Spleen (tissue), 13 donors: ENCODE measurements at places on chromosomes 12 and 14. TPM values are rescaled to one million over a fixed set of nuclear protein-coding genes. Genes with fewer than 3 reads are reported as not detected.

GRCh38 chr12:32418903-32419519, 19.7 kb downstream of the FGD4 start:
- DNase-seq = no peak

GRCh38 chr12:96500693-96501092, 11.3 kb downstream of the CFAP54 start:
- no peak for DNase-seq

DNA sequence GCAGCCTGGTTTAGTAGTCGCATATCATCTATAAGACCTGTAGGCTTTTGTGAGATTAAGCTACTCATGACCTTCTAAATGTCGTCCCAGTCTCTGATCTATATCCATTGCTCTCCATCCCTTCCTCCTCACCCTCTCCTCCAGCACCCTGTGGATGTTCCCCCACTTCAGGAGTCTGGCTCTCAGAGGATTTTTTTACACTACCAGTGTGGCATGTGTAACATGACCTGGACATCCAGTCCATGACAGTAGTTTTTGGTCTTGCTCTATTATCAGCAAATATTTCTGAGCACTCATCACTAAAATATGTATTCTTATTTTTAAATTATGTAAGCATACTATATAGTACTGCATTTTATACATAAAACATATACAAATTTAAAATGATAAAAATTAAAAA, 142.1 kb downstream of the DYRK2 start:
- DNase-seq = no peak

DNA sequence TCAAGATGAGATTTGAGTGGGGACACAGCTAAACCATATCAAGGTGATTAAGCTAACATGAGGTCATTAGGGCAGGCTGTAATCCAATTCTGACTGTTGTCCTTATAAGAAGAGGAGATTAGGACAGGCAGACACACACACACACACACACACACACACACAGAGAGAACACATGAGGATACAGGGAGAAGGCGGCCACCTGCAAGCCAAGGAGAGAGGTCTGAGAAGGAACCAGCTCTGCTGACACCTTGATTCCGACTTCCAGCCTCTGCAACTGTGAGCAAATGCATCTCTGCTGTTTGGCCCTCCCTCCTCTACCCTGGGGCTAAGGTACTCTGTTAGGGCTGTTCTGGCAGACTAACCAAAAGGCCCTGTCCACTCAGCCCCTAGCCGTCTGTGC, 112.5 kb upstream of the GSC start:
- DNase-seq = no peak

DNA sequence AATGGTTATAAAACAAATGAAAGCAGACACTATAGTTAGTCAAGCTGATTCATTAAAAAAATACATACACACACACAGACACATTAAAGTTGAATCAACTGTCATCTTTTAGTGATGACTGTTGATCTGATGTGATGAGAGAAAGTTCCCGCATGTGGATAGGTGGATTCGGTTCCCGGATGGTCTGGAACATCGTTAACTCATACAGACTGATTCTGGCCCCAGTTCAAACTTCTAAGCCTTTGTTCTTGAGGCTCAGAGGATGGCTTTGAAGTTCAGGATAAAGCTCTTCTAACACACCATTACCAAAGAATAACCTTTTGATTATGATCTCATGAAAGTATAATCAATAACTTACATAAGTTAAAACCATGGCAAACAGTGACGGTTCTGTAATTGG, 27.5 kb downstream of the WIF1 start:
- no peak for DNase-seq

Gene SDR9C7
- total RNA-seq = not detected

Gene PAX9
- total RNA-seq = not detected

Gene SRGAP1
- 17.2 TPM for total RNA-seq
